Ecto neural progenitor cell (in vitro differentiated cells): ENCODE measurements at places on chromosomes 11 and 22.

DNA sequence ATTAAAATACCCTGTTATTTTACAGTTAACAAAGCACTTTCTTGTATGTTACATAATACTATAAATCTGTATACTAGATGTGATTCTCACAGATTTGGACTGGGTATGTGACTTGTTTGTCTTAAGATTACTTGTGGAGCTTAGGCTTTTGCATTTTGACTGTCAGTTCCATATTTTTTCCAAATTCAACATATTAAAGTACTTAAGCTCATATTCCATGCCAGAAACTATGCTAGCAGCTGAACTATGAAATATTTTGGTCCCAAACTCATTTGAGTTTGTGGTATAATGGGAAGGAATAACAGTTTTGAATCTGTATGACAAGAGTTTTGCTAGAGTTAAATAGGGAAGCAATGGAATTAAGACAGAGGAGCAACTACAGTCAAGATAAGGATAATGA lies 841.4 kb downstream of the JRKL start:
- no peak for DNase-seq

DNA sequence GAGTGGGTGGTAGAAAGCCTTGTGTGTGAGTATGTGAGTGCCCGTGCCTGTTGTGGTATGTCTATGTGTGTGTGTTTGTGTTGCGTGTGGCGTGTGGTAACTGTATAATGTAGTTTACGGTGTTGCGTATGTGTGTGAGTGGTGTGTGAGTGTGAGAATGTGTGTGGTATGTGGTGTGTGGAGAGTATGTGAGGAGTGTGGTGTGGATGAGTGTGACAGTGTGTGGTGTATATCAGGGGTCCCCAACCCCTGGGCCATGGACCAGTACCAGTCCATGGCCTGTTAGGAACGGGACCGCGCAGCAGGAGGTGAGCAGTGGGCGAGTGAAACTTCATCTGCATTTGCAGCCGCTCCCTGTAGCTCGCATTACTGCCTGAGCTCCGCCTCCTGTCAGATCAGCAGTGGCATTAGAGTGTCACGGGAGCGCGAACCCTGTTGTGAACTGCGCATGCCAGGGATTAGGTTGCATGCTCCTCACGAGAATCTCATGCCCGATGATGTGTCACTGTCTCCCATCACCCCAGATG lies 5.7 kb downstream of the UPK3A start:
- DNase-seq: peak; percentile 72

DNA sequence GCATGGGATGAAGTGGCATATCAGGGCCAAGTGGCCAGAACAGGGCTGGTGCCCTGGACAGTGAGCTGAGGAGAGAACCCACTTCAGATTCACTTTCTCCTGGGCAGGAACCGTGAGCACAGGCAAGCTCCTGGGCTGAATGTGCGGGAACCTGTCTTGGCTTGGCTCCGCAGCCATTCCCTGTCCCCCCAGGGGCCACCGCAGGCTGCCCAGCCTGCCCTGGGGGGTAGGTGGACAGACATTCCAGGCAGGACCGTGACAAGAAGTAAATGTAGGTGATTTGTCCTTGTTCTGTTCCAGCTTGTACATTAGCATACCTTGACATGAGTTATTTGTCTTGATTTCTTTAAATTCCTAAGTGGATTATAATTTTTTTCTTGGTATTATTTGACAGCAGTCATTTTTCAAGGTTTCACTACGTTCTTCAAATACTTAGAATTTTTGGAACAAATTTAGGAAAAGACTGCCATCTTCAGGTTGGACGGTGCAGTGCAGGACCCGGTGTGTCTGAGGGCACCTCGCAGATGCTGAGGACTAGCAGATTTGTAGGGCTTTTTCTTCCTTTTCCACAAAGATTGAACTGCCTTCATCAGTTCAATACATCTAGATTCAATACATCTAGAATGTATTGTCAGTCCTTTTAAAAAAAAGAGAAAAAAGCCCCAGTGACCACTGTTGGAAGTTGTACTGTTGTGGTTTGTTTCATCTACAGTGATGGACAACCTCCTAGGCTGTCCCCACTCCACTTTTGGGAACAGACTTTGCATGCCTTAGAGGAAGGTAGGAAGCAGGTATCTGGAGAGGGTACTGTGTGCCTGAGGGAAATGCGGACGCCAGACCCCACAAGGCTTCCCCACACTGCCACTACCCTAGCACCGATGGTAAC lies 115.1 kb upstream of the RASSF10 start:
- DNase-seq: peak; percentile 62

GRCh38 chr11:65575568-65576231 lies at the start of gene EHBP1L1:
Gene EHBP1L1 (plus strand): TSS chr11:65576053. CDS start chr11:65576303, 250 bp downstream.
- peak; percentile 72 for DNase-seq

- no peak for DNase-seq
These were observed 85.0 kb upstream of the EIF3D start for GRCh38 chr22:36613958-36614357.
